ENCODE measurements at places on chromosomes 6 and 20.

DNA sequence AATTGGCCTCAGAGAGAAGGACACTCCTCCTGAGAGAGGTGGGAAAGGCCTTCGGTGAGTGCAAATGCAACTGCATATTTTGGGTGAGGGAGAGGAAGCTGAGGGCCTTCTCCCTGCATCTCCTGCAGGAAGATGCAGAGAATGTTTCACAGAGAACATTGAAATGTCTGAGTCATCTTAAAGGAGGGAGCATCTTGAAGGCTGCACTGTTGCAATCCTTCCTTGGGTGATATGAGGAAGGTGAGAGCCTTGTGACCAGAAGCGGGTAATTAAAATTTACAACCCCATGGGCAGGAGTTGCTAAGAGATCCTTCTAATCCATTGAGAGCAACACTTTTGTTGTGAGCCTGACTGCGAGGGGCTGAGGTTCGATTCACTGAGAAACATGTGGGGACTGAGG lies 375.7 kb upstream of the MARCKS start:
- DNase-seq = no peak

- DNase-seq = no peak
Measured at GRCh38 chr6:6882592-6882991, 225.2 kb upstream of the RREB1 start.

GRCh38 chr6:140285471-140285870 lies 911.0 kb upstream of the CITED2 start:
- no peak for DNase-seq

DNA sequence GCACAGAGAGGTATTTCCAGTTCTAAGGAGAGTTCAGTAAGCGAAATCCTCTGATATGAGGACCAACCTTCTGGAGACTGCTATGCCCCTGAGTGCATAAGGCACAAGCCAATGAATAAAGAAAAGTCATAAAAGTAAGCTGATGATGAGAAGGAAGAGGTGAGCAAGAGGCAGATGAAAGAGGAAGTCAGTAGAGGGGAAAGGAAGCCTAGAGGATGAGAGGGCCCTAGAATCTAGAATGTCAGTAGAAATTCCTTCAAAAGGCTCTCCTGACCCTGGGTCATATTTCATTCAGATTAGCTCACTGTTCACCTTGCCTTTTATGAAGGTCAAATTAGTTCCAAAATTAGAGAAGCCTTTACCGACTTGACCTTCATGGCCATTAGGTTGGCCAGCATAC lies 209.2 kb downstream of the CD83 start:
- DNase-seq = no peak

DNA sequence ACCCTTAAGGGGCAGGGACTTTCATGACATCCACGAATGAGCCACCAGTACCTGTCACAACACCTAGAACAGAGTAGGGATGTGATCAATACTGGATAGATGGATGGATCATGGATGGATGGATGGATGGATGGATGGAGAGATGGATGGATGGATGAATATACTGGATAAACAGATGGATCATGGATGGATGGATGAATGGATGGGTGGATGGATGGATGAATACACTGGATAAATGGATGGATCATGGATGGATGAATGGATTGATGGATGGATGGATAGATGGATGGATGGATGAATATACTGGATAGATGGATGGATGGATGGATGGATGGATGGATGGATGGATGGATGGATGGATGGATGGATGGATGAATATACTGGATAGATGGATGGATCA lies 73.0 kb downstream of the PKHD1 start:
- DNase-seq = no peak

GRCh38 chr20:8291200-8291599 lies 159.1 kb downstream of the PLCB1 start:
- no peak for DNase-seq

DNA sequence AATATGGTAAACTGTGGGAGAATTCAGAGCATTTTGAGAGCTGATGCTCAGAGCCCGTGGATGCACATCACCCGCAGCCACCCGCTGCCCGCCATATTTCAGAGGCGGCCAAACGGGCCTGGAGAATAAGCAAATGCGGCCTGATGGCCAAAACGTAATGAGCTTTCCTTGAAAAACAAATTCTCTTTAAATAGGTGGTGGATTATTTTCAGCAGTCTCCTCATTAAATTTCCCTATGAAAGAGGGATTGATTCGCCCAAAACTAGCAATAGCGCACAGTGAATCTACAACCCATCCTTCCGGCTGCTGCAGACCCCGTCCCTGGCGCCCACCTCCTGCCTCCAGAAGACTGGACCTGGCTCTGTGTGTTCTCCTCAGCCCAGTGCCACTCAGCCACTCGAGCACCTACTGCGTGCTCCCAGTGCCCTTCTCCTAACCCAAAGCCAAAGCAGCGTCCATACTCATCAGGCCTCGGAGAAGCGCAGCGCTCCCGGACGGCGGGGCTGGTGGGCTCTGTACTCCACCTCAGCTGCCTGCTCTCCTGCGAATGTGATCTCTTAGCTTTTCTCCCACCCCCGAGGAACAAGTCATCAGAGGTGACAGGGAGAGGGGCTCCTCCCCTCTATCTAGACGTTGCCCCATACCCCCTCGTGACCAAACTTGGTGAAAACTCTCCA lies 224.8 kb downstream of the TAF4 start:
- DNase-seq = no peak

DNA sequence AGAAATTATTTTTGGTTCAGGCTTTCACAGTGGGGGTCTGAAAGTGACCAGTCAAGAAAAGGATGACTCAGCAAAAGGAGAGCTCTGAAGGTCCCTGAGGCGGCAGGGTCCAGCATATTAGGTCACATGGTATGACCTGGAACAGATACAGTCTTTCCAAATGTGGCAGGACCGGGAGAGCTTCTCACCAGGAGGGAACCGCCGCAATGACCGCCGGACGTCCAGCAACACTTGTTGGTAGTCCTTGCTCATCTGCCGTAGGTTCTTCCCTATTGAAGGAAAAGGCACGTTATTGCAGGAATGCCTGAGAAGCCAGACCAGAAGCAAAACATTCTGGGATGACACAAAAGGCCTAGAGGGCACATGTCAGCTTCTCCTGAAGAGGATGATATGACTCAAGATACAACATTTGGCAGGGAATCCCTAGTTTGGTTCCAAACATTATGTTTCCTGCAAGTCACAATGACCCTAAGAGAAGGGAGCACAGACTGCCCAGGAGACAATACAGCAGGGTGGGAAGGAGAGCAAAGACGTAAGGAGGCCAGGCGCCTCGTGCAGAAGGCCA lies 17.4 kb downstream of the TBC1D20 start:
- DNase-seq = no peak

GRCh38 chr20:21189761-21190523 lies 64.1 kb downstream of the KIZ start:
- no peak for DNase-seq

- no peak for DNase-seq
Measured at GRCh38 chr6:39310542-39310941, 3.7 kb downstream of the KCNK17 start.

- DNase-seq = no peak
Measured at GRCh38 chr20:19071446-19071725, 141.1 kb upstream of the SLC24A3 start.

DNA sequence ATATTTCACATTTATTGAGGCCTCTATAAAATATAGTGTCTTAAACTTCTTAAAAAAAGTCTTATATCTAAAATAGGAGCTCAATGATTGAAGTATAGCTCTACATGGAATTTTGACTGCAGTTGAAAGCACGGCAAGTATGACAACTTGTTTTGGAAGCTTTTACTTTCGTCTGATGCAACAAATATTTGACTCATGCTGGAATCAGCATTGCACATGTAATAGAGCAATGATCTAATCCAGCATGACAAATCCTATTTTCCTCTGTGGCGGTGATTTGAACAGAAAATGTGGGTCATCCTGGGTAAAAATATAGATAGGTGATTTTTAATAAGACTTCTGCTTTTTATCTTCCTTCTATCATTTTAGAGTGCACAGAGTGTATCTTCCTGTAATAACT lies 111.6 kb downstream of the TINAG start:
- DNase-seq = no peak

GRCh38 chr6:5898102-5898501 lies 108.6 kb downstream of the NRN1 start:
- DNase-seq = no peak

DNA sequence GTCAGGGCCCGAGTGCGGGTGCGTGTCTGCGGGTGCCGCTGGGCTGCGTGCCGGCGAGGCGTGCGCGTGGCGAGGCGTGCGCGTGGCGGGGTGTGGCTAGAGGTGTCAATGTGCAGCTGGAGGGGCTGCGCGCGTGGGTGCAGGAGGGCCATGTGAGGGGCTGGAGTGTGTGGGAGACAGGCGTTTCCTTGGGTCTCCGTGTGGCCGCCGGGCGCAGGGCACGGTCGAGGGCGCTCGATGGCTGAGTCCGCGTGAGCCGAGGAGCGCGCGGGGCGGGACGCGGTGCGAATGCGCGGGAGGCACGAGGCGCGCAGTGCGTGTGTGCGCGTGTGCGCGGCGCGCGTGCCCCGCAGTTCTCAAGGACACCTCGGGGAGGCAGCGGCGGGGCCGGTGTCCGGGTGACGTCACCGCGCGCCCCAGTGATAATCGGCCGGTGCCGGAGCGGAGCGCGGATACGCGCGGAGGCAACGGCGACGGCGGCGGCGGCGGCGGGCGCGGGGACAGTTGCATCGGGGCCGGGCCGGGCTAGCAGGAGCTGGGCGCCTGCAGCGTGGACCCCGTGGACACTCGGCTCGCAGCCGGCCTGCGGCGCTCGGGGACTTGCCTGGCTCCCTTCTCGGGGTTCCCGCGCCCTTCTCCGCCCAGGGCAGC lies 38.7 kb downstream of the YTHDF1 start:
- no peak for DNase-seq

GRCh38 chr20:62306414-62307187 lies 3.8 kb downstream of the ADRM1 start:
- no peak for DNase-seq

DNA sequence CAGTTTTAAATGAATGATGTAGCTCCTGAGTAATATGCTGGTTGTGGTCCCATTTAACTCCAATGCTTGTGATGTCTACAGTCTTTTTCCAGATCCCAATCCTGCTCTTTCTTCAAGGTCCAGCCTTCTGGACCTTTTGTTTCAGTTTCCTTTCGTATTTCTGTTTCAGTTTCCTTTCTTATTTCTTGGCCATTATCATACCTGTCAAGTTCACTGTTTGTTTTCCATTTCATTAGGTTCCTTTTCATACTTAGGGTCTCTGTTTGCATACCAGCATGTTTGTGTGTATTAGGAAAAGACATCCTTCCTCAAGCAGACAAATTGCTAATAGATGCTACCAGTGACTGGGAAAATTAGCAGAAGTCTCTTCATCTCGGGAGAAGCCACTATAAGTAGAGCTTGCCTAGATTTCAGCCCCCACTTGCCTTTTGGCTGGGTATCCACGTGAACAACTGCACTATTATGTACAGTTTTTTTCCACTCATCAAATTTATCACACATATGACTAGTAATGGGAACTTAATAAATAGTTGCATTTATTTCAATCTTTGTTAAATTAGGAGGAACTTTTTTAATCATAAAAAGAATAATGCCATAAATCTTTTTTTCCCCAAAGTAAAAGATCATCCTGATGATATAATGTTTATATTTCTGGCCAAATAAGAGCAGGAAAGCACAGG lies 583.4 kb downstream of the BCKDHB start:
- DNase-seq = no peak

GRCh38 chr6:16473184-16473907 lies 235.0 kb downstream of the GMPR start:
- DNase-seq = no peak

DNA sequence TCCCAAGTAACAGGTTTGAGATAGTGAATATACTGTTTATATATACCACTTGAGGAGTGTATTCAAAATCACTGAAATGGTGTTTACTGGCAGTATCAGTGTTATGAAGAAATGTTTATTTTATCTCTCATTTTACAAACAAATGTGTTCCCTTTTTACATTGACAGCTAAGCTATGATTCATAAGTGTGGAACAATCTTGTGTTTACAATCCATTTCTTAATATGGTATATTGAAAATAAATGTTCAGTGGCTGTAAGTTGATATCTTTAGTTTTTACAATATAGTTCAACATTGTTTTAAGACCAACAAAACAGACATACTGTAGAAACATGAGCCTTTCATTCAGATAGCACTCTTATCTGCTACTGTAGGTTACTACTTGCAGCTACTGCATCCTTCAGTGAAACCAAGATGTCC lies 14.3 kb downstream of the PHF3 start:
- no peak for DNase-seq

- no peak for DNase-seq
Measured at GRCh38 chr6:41439524-41440418, 104.4 kb downstream of the NCR2 start.

DNA sequence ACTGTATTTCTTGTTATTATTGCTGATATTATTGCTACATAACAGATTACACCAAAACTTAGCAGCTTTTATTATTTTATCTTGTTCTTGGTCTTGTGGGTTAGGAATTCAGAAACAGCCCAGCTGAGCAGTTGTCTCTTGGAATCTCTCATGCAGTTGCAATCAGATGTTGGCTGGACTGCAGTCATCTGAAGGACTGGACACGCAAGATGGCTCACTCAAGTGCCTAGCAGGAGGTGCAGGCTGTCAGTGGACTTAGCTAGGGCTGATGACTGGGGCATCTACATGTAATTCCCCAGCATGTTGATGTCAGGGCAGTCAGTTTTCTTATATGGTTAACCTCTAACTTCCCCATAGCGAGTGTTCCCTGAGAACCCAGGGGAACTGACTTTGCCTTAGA lies 128.6 kb upstream of the PLCB4 start:
- DNase-seq = no peak

DNA sequence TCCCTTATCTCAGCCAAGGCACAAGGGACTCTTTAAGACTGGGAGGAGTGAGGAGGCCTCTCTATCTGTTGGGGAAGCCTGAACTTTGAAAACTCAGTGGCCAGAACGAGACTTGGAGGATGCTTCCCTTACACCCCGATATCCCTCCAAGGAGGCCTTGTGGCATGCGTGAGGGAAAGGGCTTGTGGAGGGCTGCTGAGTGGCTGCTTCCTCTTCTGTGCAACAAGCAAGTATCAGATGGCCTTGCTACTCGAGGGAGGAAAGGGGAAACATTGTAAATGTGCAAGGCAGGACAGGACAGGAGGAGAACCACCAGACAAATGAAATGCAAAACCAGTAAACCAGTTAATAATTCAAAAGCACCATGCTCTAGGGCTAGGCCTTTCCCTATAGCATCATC lies 306.5 kb upstream of the MAP3K7 start:
- DNase-seq = no peak

DNA sequence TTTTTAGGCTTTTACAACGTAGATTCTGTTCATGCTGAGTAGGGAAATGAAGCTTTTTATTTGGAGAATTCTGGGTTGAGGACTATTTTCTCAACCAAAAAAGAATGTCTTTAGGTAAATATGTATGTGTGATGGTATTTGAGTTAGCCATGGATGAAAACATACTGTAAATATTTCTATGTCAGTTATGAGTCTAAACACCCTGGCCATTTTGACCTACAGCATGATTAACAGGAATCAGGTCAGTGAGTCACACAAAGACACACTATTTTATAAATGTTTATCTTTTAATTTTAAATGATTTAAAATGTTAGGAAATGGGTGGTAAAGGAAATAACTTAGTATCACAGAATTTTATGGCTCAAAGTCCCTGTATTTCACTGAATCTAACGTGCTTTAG lies 851.7 kb upstream of the MAP3K7 start:
- DNase-seq = no peak

GRCh38 chr6:136502786-136503185 lies 47.4 kb downstream of the MAP7 start:
- no peak for DNase-seq

- no peak for DNase-seq
Measured at GRCh38 chr6:45614488-45615285, 237.0 kb upstream of the SUPT3H start.

- no peak for DNase-seq
Measured at GRCh38 chr6:33335916-33336315, 18.4 kb upstream of the ZBTB22 start.

GRCh38 chr6:107604549-107604948 lies 114.6 kb downstream of the SOBP start:
- no peak for DNase-seq

Data from CD4-positive, alpha-beta T cell (primary cell).